MG63 (cell line): ENCODE measurements at places on chromosomes 5 and 9.

GRCh38 chr9:22037954-22038690 lies 29.0 kb upstream of the CDKN2B start:
- DNase-seq = no peak

DNA sequence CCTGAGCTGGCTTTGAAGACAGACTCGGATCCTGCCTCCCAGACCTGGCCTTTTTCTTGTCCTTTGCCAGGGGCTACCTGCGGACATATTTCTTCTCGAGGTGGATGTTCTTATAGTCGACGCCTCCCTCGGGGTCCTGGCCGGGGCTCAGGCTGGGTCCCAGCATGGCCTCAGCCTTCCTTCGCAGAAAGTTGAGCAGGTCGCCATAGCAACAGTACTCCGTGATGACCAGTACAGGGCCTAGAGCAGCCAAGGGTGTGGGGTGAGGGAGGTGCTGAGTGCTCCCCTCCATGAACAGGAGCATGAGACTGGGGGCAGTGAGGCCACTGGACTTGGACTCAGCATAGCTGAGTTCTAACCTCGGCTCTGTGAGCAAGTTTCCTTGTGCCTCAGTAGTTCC lies 26.7 kb downstream of the CSF1R start:
- no peak for DNase-seq

DNA sequence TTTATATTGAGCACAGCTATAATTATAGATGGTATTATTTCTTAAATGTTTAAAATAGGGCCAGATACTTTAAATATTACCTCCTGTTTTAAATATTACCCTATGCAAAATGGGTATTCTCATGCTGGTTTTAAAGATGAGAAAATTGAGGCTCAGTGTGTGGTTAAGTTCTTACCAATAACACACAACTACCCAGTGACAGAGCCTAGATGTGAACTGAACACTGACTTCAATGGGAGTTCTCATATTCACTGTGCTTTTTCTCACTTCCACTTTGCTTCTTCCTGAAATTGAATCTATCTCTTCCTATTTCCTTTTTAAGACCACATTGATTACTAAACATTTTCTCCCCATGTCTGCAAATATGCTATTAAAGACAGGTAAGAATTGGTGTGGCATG lies 135.8 kb upstream of the TUSC1 start:
- no peak for DNase-seq

DNA sequence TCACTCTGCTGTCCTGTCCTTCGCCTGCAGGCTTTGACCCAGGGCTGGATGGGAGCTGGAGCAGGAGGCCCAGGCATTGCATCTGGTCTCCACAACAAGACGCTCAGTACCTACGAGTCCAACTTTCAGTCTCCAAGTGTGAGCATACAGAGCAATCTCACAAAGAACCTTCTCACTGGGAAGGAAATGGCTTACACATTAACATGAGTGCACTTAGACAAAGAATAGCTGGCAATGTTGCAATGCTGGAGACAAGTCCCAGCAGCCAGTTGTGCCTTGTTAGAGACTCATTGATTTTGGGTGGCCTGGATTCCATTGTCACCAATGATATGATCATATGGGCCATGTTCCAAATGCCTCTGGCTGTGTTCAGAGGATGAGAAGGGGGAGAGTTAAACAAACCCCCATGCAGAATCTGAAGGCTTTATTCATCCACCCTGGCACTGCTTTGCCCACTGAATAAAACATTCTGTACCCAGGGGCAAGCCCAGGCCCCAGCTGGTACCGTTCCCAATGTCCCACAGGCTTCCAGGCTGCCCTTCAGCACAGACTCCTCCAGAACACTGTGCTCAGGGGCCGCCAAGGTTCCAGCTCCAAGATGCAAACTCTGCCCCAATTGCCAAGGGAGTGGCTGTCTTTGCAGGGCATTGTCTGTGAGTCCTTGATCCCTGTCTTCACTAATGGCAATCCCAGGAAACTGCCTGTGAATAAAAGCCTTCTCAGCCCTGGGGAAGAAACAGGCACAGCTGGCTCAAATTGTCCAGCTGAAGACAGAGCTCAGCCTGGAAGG lies 185.5 kb downstream of the HSD17B3 start:
- no peak for DNase-seq

DNA sequence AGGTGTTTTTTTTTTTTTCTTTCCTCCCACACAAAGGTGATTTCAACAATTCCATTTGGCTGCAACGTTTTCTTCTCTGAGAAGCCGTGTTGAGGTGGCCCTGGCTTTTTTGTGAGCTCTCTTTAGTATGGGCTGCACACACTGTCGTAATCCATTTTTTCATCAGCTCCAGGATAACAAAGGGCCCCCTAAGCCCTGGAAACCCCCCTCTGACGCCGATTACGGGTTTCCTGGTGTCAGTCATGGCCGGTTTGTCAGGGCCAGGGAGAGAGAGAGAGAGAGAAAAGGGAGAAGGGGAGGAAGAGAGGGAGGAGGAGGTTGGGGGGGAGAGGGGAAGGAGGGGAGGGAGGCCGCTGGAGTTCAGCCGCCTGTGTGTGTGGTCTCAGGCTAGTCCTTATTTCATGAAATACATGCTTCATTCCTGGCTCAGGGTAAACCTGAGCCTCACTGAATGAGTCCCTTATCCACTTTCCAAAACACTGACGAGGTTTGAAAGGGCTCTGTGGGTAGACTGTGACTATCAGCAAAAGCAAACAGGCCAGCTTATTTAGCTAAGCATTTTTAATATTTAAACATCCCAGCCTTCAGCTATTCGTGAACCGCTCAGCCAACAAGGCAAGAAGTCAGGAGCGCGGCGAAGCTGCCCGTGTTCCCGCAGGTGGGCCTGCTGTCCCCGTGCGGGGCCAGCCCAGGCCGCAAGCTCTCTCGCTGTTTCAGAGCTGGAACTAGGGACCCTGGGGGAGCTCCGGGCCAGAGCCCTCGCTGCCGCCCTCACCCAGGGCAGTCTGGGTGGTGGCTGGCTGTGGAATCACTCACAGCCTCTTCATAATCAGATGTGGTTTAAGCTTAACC lies 172.8 kb downstream of the ERCC6L2 start:
- no peak for DNase-seq
